ENCODE measurements at places on chromosomes 2 and 18. TPM values are rescaled to one million over a fixed set of nuclear protein-coding genes. Genes with fewer than 3 reads are reported as not detected.

GRCh38 chr2:9644021-9644420 lies 13.2 kb upstream of the YWHAQ start:
- no peak for DNase-seq

- no peak for DNase-seq
These were observed 31.0 kb downstream of the CACNB4 start for GRCh38 chr2:152067823-152068222.

DNA sequence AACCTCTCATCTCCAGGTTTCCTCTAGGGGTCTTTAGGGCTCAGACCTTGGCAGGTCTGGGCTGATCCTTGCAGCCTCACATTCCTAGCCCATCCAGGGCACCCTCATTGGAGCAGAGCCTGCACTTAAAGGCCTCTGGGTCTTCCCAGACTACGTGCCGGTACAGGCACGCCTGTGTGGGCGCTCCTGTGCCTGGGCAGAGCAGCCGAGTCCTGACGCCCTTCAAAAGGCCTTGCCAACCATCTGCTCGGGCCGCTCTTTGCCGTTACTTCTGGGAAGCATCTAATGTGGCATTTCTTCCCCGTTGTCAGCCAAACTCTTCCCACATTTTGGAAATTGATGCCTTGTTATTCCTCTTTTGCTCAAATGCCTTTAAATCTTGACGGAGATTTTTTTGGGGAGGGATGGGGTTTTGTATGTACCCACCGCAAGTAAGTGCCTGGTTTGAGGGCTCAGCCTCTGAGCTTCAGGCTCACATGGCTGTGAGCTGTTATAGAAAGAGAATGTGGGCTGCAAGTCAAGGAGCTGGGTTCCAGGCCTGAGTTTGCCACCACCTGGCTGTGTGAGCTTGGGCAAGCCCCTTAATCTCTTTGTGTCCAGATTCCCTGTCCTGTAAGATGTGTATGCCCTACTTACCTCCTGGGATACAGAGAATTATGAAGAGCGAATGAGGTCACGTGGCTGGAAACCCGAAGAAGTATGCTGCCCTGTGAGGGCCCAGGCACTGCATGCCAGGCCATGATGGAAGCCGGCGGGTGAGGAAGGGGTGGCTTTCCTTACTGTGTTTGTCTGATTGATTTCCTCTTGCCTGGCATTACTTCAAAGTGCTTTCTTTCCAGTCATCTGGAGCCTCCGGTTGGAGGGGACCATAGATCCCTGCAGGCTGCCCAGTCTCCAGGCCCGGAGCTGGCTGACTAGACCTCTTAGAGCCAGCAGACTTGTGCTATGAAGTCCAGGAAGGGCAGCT lies 20.6 kb downstream of the EHD3 start:
- no peak for DNase-seq

GRCh38 chr2:79964966-79965365 lies 339.6 kb downstream of the LRRTM1 start:
- no peak for DNase-seq

GRCh38 chr2:35033748-35034147 lies 1321.8 kb upstream of the CRIM1 start:
- no peak for DNase-seq

GRCh38 chr2:65320042-65320725 lies 92.6 kb downstream of the ACTR2 start:
- DNase-seq: no peak

- DNase-seq: no peak
These were observed 2.4 kb downstream of the PELI1 start for GRCh38 chr2:64141674-64142405.

The CD28 gene
- total RNA-seq: 0.67 TPM

The GPAT2 gene
- total RNA-seq: 1.7 TPM

Data from Peyer's patch (tissue), 4 donors.